ENCODE measurements at places on chromosomes 11 and 22.
A peak's percentile ranks its signal among the peaks of the same experiment; 100 is the strongest.

DNA sequence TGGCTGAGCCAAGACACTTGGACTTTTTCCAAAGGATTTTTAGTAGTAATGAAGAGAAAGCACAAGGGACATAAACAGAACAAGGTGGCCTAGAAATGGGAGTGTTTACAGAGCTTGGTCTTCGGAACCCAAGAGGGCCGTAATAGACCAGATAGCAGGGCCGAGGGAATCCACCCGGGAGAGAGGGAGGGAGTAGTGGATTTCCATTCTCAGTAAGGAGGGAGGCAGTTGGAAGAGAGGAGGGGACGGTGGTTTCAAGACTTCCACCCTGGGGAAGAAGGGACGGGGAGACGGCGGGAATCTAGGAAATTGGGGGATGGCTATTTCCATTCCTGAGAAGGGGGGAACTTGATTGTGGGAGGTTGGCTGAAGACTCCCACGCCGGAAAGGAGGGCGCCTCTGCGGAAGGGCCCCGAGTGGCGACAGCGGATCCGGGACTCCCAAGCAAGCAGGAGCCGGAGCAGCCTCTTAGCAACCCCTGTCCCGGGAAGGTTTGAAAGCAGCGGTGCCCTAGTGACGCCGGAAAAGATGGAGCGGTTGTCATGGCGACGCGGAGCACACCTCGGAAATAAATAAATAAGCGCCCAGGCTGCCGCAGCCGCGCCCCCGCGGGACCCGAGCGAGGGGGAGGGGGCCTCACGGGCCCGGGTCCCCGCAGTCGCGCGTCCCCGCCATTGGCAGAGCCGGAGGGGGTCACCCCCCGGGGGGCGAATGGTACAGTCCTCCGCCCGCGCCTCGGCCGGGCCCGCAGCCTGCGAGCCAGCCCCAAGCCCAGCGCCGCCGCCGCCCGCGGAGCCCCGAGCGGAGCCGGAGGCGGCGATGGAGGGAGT is 31.6 kb downstream of the EIF3F start:
- peak; percentile 41 for DNase-seq

GRCh38 chr11:14635546-14635945 is 8.1 kb upstream of the PDE3B start:
- no peak for DNase-seq

GRCh38 chr22:37909766-37910165 is 3.7 kb downstream of the MICALL1 start:
- no peak for DNase-seq

- no peak for DNase-seq
Observed at GRCh38 chr11:93303689-93304088, 26.9 kb upstream of the DEUP1 start.
